Mesangial cell (primary cell): ENCODE measurements at places on chromosomes 6 and 20. TPM values are rescaled to one million over a fixed set of nuclear protein-coding genes. Genes with fewer than 3 reads are reported as not detected.

Gene BPIFB4
- not detected in 2 replicates for total RNA-seq

Gene EEF1A2
- 3.4 and 12.5 TPM in 2 replicates for total RNA-seq

Gene HLA-DRA
- not detected in 2 replicates for total RNA-seq

Gene PRR18
- total RNA-seq, result under 0.01 TPM in 2 replicates

Gene ATP9A
- 15.3 and 47.7 TPM in 2 replicates for total RNA-seq

Gene ANKRD66
- not detected in 2 replicates for total RNA-seq

Gene MCCD1
- not detected in 2 replicates for total RNA-seq

Gene TGM3
- total RNA-seq, result not detected in 2 replicates

Gene CDC25B
- 54.3 and 72.8 TPM in 2 replicates for total RNA-seq
